RWPE1 (cell line): ENCODE measurements at places on chromosomes 4 and X.

DNA sequence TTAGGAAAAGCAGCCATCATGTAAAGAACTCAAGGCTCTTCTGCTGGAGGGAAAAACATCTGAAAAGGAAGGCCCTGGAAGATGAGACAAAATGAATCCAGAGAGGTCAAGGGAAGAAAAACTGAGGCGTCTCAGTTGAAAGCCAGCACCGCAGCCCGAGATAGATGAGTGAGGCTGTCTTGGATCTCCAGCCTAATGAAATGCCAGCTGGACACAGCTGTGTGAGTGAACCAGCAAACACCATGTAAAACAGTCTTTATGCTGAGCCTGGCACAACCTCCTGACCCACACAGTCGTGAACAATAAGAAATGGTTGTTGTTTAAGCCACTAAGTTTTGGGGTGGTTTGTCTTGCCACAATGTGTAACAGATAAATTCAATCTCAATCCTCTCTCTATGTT is 48.6 kb upstream of the RASL11B start:
- DNase-seq, result no peak

- peak; percentile 39 for DNase-seq
Observed at GRCh38 chr4:173014113-173014558, 154.5 kb upstream of the GALNT7 start.

DNA sequence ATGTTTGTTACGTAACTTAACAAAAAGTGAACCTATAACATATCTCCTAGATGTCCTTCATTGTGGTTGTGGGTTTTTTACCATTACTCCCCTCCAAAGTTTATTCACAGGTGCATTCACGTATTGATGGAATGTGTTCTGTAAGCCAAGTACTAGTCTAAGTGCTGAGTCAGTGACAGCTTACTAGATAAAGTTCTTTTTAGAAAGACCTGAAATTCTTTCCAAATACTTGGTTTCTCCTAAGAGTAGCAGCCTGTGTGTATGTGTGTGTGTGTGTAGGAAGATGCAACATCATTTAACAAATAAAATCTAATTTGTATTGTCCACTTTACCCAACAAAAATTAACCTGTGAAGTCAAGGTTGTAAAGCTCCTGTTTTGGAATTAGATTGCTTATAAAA is 22.1 kb downstream of the NAP1L5 start:
- no peak for DNase-seq

- no peak for DNase-seq
Observed at GRCh38 chr4:73615613-73616012, 4.6 kb downstream of the RASSF6 start.

DNA sequence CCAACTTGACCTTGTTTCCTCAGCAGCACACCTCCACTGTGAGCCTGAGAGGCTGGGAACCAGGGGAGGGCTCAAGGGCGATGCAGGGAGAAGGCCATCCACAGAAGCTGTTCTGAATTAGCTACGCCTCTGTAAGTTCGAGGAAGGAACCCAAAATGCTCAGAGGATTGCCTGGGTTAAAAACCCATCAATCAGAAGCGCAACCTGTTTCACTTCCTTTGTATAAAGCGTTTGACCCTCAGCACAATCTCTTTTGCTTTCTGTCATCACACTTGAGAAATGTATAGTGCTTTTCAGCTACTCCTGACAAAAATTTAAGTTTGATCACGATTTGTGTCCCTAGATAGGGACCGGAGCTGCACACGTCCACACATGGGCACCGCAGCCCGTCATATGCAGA is 48.0 kb upstream of the MAP3K15 start:
- DNase-seq, result no peak

- no peak for DNase-seq
Observed at GRCh38 chrX:18929775-18930174, 54.1 kb downstream of the PHKA2 start.

- no peak for DNase-seq
Observed at GRCh38 chrX:16825264-16826035, 39.2 kb downstream of the TXLNG start.
